Suppressor macrophage (primary cell): ENCODE measurements at places on chromosomes 7 and 10.

- DNase-seq, result no peak
Observed at GRCh38 chr7:88091988-88092675, 127.7 kb downstream of the SRI start.

GRCh38 chr7:149498811-149499210 lies 1.2 kb upstream of the ZNF746 start:
- no peak for DNase-seq

- peak; percentile 62 for DNase-seq
Observed at GRCh38 chr10:13707156-13707881, 120.6 kb downstream of the PRPF18 start.

DNA sequence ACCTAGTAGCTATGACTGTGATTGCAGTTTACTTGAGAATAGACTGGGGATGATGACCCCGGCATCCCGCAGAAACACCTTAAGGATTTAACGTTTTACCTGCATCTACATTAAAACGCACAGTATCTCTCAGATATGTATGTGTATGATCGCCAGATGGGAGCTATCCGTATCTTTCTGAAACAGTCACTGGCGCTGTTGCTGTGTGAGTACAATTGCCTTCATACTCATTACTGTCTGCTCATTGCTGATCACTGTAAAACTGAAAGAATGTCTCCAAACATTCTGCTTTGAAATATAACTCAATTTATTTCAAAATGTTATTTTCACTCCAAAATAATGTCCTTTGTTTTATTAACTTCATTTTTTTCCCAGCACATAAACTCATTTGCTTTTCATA lies 388.9 kb upstream of the AKR1E2 start:
- DNase-seq, result no peak

DNA sequence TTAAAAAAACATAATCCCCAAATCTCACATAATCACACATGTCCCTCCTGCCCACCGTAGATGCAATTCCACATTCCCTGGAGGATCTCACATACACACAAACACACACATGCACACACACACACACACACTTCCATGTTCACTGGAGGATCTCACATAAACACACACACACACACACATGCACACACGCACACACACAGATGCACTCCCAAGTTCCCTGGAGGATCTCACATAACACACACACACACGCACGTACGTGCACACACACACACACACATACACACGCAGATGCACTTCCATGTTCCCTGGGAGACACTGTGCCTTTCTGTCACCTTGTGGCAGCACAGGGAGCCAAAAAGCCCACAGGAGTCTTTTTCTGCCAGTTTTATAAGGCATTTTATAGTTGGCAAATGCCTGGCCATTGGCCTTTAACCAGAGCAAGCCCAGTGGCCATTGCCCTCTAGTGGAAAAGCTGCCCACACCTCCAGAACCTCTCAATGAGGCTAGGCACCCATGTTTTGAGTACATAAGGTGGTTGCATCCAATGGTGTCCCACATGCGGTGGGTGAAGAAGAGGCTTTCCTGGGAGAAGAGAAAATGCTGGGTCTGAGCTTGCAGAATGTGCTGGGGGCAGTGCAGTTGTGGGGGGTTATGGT lies 115.4 kb upstream of the ACBD5 start:
- DNase-seq, result peak; percentile 25

DNA sequence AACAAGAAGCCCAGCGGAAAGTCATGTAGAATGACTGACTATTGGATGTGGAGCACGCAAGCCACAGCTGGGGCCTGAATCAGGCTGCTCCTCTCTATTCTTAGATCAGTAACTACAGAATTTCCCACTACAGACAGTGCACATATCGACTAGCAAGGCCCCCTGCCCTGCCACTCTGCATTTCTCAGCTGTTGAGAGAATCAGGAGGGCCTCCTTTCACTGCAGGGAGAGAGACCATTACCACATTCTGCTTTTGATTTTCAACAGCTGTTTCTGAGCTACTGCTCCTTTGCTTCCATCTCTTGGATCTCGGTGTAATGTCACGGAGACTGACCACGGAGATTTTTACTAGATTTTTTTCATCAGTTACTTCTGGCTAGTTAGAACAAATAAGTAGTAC lies 73.8 kb downstream of the PON1 start:
- no peak for DNase-seq

- DNase-seq, result no peak
Observed at GRCh38 chr10:98138031-98138430, 3.6 kb downstream of the R3HCC1L start.

GRCh38 chr10:48480397-48481374 lies 124.2 kb downstream of the ARHGAP22 start:
- DNase-seq, result no peak
